ENCODE measurements at places on chromosomes 16 and 17. TPM values are rescaled to one million over a fixed set of nuclear protein-coding genes. Genes with fewer than 3 reads are reported as not detected.

GRCh38 chr17:58755269-58755576, 431 bp upstream of the PPM1E start:
- H3K4me1 ChIP-seq = peaks cover 18% of the 10 kb centered on the region
- no peak for DNase-seq
- no peaks in the 10 kb centered on the region for H3K36me3 ChIP-seq
- H3K27ac ChIP-seq = no peak overlapping the region
- H3K27me3 ChIP-seq = peaks cover 64% of the 10 kb centered on the region

DNA sequence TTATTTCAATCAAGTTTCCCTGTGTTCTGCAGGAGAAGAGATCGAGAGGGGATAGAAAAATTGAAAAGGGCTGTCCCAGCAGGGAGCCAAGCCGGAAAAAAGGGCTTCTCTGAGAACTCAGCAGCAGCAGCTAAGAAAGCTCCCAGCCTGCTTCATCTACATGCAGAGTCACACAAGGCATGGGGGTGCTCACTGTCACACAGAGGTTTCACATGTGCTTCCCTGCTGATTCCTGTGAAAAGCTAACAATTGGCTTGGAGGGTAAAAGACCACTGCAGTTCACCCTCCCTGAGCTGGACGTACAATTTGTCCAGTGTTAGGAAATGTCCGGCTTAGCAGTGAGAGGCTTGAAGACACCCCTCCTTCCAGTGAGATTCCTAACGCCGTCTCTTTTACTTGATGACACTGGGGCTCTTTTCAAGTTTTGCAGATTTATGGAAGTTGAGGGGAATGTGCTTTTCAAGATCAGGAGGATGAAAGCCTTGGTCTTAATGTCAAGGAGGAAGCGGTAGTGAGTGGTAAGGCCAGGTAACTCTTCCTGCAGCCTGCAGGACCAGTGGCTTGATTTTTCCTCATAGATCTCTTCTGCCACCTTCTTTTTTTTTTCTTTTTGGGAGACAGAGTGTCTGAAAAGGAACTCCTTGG, 85.6 kb downstream of the WNT3 start:
- peaks cover 9% of the 10 kb centered on the region for H3K36me3 ChIP-seq
- DNase-seq = no peak
- H3K27me3 ChIP-seq = no peaks in the 10 kb centered on the region
- no peak overlapping the region for H3K27ac ChIP-seq

DNA sequence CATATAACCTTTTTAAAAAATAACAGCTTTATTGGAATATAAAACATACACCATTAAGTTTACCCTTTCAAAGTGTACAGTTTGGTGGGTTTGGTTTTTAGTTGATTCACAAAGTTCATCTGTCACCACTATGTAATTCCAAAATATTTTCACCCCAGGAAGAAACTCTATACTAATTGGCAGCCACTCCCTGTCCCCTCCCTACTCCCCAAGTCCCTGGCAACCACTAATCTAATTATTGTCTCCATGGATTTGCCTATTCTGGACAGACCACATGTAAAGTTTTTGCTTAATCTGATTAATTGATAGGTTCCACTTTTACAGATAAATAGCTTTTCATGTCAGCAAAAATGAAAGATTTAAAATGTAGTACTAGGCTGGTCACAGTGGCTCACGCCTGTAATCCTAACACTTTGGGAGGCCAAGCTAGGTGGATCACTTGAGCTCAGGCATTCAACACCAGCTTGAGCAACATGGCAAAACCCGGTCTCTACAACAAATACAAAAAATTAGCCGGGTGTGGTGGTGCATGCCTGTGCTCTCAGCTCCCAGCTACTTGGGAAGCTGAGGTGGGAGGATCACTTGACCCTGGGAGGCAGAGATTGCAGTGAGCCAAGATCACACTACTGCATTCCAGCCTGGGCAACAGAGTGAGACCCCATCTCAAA, 25.0 kb upstream of the MAPK3 start:
- no peaks in the 10 kb centered on the region for H3K36me3 ChIP-seq
- H3K27ac ChIP-seq = no peak overlapping the region
- no peak for DNase-seq
- no peak overlapping the region for H3K4me3 ChIP-seq
- no peaks in the 10 kb centered on the region for H3K4me1 ChIP-seq

Gene TMEM114
- not detected for total RNA-seq

DNA sequence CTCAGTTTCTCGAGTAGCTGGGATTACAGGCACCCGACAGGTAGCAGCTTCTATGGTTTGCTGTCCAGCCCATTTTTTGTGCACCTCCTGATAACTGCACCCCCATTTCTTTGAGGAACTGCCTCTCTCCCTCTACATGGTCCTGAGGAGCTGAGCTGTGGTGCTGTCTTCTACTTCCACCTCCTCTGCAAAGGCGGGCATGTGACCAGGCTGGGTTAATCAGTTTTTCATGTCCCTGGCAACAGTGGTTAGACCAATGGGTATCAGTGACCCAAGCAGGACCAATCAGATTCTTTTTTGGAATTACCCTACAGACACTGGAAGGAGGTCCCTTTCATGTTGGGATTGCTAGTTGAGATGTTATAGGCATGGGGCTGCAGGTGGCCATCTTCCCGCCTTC, 41.3 kb downstream of the TBX21 start:
- no peaks in the 10 kb centered on the region for H3K4me1 ChIP-seq
- H3K4me3 ChIP-seq = no peak overlapping the region
- no peak overlapping the region for H3K27ac ChIP-seq
- DNase-seq = no peak
- no peaks in the 10 kb centered on the region for H3K36me3 ChIP-seq

DNA sequence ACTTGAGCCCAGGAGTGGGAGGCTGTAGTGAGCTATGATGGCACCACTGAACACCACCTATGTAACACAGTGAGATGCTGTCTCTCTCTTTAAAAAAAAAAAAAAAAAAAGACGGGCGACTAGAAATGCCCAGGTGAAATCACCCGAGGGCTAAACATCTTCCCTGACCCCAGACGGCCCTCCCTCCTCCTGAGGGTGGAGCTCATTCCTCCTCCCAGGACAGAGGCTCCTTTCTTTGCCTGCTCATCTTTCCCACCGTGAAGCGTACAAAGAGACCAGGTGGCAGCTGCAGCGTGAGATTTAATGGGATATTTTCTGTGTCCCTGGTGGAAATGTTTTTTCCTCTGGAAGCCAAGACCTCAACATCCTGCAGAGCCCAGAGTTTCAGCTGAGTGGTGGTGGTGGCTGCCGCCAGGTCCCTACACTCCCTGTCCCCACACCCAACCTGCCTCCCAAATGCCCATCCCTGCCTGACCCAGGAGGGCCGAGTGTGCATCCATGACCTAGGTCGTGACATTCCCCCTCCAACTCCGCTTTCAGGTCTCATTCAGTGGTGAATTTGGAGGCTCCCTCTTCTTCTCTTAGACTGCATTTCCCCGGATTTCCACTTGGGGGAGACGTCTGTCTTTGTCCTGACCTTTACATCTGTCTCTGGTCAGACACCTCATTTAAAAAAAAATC, 14.4 kb upstream of the GPRC5B start:
- 0 out of 2 replicates have a peak, but pooled peaks cover 4% of the 10 kb centered on the region for H3K27me3 ChIP-seq
- no peak overlapping the region for H3K27ac ChIP-seq
- H3K36me3 ChIP-seq = no peaks in the 10 kb centered on the region
- no peaks in the 10 kb centered on the region for H3K4me1 ChIP-seq

- DNase-seq = no peak
- H3K27me3 ChIP-seq = no peaks in the 10 kb centered on the region
- peaks cover 29% of the 10 kb centered on the region for H3K4me1 ChIP-seq
- H3K27ac ChIP-seq = no peak overlapping the region
Observed at GRCh38 chr17:13589658-13590057, 12.1 kb downstream of the HS3ST3A1 start.

DNA sequence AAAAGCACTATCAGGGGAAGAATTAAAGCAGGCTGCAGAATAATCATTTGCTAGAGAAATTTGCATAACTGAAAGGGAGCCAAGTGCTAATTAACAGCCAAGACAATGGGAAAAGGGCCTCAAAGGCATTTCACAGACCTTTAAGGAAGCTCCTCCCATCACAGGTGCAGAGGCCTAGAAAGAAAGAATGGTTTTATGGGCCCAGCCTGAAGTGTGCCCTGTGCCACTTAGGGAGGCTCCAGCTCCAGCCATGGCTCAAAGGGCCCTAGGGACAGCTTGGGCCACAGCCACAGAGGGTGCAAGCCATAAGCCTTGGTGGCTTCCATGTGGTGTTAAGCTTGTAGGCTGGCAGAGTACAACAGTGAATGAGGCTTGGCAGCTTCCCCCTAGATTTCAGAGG, 50.1 kb downstream of the RNF112 start:
- no peak overlapping the region for H3K27ac ChIP-seq
- no peaks in the 10 kb centered on the region for H3K36me3 ChIP-seq
- 0 out of 2 replicates have a peak, but pooled peaks cover 3% of the 10 kb centered on the region for H3K4me1 ChIP-seq
- no peak for DNase-seq

DNA sequence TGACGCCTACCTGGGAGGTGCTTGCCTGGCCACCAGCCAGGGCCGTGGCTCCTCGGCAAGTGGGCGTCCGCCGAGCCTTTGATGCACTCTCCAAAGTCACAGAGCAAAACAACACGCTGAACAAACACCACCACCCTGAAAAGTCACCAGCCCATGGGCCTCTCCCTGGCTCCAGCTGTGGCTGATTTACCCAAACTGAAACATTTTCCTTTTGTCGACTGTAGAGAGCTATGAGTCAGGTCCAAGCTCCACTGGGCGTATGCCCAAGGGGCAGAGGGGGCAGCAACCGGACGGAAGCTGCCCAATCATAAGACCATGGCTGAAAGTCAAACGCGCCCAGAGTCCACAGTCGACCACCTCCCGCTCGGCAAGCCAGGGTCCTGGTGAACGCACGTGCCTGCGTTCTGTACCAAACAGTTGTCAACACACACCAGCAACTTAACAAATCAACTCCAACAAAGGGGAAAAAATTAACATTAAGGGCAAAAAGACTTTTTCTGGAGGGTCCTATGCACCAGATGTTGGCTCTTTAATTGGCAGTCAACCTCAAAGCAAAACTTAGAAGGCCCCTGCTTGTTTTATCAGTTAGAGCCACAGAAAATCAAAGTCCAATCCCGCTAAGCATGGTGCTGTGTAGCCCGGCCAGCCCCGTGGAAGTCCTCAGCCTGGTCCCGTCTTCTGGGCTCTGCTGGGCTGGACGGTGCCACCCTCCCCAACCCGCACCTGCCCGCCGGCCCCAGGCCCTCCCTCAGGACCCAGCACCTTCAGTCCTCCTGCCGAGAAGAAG, 47.3 kb downstream of the TBC1D16 start:
- no peaks in the 10 kb centered on the region for H3K27me3 ChIP-seq
- peak; percentile 85 for DNase-seq
- H3K36me3 ChIP-seq = 0 out of 2 replicates have a peak, but pooled peaks cover 3% of the 10 kb centered on the region
- H3K4me1 ChIP-seq = peaks cover 55% of the 10 kb centered on the region
- peak overlapping the region; percentile 15 for H3K4me3 ChIP-seq

DNA sequence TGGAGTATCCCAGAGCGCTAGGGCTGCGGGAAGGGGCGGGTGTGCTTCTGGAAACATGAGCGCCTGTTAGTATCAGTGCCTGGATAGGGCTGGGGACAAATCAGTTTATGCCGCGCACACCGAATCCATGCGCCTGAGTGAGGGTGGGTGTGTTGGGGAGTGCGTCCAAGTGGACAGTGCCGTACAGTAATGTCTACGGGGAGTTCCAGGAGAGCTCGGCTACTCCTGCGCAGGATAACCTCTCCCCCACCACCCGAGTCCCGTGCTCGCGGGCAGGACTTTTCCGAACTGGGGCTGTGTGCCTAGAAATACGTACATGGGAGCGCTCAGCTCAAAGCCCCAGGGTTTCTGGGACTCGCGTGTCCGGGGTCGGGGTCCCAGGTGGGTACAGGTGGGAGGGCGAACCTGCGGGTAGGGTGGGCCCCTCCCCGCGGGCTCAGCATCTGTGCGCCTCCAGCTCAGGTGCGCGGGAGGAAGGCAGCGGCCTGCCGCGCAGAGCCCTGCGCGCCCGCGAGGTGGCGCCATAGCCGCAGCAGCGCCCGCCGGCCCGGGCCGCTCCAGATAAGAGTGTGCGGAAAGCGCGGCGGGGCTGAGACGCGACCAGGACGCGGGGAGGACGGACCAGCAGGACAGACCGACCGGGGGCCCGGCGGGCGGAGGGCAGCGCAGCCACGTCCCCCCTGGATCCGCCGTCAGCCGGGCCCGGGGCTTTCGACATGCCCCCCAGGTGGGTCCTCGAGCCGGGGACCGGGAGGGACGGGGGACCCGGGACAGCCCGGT, at the start of gene HIC1:
Gene HIC1, plus strand, starts transcription at position 592 of the 780 bp plus-strand sequence. CDS start 1,588 bp downstream, outside the sequence.
- H3K27me3 ChIP-seq = peaks cover 4% of the 10 kb centered on the region
- peaks cover 41% of the 10 kb centered on the region for H3K36me3 ChIP-seq
- DNase-seq = peak; percentile 80
- peak within 1 kb of the TSS; percentile 76 for H3K4me3 ChIP-seq

Gene STX1B
- total RNA-seq = 0.06 TPM

DNA sequence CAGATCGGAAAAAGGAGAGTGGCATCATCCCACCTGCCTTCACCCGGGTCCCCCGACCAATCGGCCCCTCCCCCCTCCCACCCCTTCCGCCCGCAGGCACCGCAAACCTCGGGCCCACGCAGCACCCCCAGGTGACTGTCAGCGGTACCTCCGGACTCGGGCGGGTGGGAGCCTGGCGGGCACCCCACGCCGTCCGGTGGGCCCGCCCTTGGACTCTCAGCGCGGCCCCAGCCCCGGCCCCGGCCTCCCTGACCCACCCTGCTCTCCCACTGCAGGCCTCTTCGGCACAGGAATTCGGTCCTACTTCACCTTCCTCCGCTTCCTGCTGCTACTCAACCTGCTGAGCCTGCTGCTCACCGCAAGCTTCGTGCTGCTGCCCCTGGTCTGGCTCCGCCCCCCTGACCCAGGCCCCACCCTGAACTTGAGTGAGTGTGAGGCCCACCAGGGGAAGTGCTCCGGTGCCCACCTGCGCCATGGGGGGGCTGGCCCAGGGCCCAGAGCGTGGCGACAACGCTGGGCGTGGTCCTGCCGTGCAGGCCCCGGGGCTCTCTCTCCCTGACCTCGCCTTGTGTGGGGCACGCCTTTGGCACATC, 1.6 kb downstream of the TMC8 start:
- H3K27ac ChIP-seq = no peak overlapping the region
- no peaks in the 10 kb centered on the region for H3K36me3 ChIP-seq
- H3K27me3 ChIP-seq = peaks cover 63% of the 10 kb centered on the region
- H3K4me1 ChIP-seq = peaks cover 16% of the 10 kb centered on the region
- no peak overlapping the region for H3K4me3 ChIP-seq

Gene SHBG
- not detected for total RNA-seq

GRCh38 chr17:5035315-5035714, at the start of gene SLC52A1:
SLC52A1 (minus strand) TSS chr17:5035426; CDS start chr17:5034606, 820 bp downstream.
- no peaks in the 10 kb centered on the region for H3K36me3 ChIP-seq
- no peak for DNase-seq
- H3K27ac ChIP-seq = no peak within 1 kb of the TSS
- H3K27me3 ChIP-seq = peaks cover 4% of the 10 kb centered on the region
- no peak within 1 kb of the TSS for H3K4me3 ChIP-seq

- no peak for DNase-seq
- no peak overlapping the region for H3K27ac ChIP-seq
- no peak overlapping the region for H3K4me3 ChIP-seq
- H3K36me3 ChIP-seq = no peaks in the 10 kb centered on the region
- peaks cover 42% of the 10 kb centered on the region for H3K27me3 ChIP-seq
- no peaks in the 10 kb centered on the region for H3K4me1 ChIP-seq
Observed at GRCh38 chr17:77654850-77655249, 303.7 kb upstream of the TNRC6C start.
